PC-9 (cell line): ENCODE measurements at places on chromosomes 16 and 17. TPM values are rescaled to one million over a fixed set of nuclear protein-coding genes. Genes with fewer than 3 reads are reported as not detected.

Gene FBXL16
- total RNA-seq, result 22.2 and 24.0 TPM in 2 replicates

GRCh38 chr16:901715-902601 is 68.8 kb downstream of the LMF1 start:
- no peaks in the 10 kb centered on the region for H3K36me3 ChIP-seq
- no peak overlapping the region for H3K27ac ChIP-seq
- no peak for DNase-seq

- peak; percentile 96 for DNase-seq
- H3K27ac ChIP-seq, result peak overlapping the region; percentile 76
- peaks cover 88% of the 10 kb centered on the region for H3K4me1 ChIP-seq
- H3K4me3 ChIP-seq, result no peak overlapping the region
Observed at GRCh38 chr17:75684924-75685323, 17.8 kb downstream of the SAP30BP start.

- DNase-seq, result peak; percentile 83
- H3K4me3 ChIP-seq, result 0 out of 2 replicates have a peak overlapping the region, but pooled peaks have one; percentile 35
Observed at GRCh38 chr17:40485851-40486521, 15.4 kb downstream of the TNS4 start.

DNA sequence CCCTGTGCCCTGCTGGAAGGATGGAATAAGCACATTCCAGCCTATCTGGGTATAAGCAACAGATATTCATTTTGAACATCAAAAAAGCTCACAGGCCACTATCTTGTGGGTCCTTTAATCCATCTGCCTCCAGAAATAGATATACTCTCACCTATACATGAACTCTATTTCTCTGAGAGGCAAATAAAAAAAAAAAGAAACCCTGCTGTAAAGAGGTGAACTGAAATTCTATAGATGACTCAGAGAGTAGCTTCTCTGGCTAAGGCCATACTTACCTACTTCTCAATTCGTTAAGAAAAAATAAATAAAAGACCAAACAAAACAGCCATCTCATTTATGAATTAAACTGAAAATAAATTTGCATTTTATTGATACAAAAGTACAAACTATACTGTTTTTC is 86.3 kb downstream of the DYNLRB2 start:
- no peak for DNase-seq
- no peak overlapping the region for H3K27ac ChIP-seq
- H3K27me3 ChIP-seq, result peaks cover 53% of the 10 kb centered on the region
- no peaks in the 10 kb centered on the region for H3K36me3 ChIP-seq
- H3K4me3 ChIP-seq, result no peak overlapping the region

- no peak for DNase-seq
- H3K4me3 ChIP-seq, result no peak overlapping the region
- no peaks in the 10 kb centered on the region for H3K4me1 ChIP-seq
- no peak overlapping the region for H3K27ac ChIP-seq
- peaks cover 18% of the 10 kb centered on the region for H3K27me3 ChIP-seq
Observed at GRCh38 chr17:33811984-33812577, 443.0 kb upstream of the CCL2 start.

DNA sequence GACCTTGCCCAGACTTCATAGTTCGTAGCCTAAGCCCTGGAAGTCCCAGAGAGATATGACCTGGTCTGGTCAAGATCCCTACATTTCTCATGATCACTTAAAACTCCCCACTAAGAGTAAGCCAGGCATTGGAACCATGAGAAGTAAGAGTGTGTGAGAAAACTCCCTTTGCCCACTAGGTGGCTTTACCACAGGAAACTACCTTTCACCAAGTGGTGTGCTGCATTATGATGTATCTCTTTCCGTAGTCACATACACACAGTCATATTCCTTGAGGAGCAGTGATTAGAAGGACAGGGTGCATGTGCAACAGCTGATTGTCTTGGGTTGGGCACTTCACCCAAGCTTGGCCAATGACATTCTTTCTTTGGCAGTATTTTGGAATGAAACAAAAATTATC is 639.3 kb downstream of the KCNJ2 start:
- H3K4me1 ChIP-seq, result no peaks in the 10 kb centered on the region; the same call in 1 of the 2 replicates
- no peak for DNase-seq
- H3K27me3 ChIP-seq, result no peaks in the 10 kb centered on the region
- no peak overlapping the region for H3K27ac ChIP-seq

DNA sequence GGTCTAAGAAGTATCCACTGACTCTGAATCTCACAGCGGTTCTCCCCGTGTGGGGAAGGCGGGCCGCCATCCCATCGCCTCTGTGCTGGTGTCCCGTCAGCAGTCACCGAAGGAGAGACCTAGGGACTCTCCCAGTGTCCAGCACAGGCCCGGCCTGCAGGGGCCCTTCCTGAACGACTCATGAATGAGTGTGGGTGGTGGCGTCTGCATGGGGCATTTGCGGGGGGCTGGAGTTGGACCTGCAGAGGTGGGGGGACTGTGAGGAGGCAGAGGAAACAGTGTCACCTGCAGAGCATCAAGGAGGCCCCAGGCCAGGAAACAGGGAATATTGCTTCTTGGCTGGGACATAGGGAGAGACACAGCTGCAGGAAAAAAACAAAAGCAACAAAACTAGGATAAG is 10.3 kb downstream of the KCNG4 start:
- H3K4me3 ChIP-seq, result no peak overlapping the region
- peaks cover 23% of the 10 kb centered on the region for H3K4me1 ChIP-seq
- no peaks in the 10 kb centered on the region for H3K36me3 ChIP-seq
- DNase-seq, result no peak
- no peaks in the 10 kb centered on the region for H3K27me3 ChIP-seq

DNA sequence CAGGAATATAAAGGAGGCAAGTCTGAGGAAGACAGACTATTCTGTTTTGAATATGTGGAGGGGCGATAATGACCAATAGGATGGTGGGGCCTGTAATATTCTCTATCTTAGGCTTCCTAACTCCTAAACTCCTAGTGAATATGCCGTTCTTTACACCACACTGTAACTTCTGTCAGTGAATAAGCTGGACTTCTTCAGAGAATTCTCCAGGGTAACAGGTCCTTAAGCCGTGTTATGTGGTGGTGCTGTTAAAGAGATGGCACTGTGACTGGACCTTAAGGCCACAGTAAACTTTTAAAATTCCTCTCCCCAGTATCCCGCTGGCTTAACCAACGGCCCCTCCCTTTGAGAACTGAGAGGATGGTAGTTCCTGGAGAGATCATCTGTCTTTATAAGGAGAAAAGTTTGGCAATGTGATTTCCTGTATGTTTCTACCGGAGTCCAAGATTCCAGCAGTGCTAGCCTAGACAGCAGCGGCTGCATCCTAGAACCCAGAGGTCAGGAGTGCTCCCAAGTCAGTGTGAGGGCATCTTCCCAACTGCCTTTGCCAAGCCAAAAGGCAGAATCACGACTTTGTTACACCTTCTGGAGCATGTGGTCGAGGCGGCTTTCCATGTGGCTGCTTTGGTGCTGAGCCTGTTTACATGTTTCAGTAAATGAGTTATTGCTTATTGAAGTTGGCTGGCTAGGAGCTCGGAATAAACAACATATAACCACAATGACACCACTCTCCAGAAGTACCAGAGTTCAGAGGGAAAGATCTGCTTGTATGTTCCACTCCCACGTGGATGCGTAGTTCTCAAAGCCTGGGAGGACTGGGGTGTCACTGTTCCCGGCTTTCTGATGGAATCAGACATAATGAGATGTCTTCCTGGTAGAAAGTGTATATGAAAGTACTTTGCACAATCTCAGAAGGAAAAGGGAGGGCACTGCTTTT is 41.0 kb downstream of the TUBD1 start:
- no peak overlapping the region for H3K4me3 ChIP-seq
- H3K4me1 ChIP-seq, result peaks cover 91% of the 10 kb centered on the region
- H3K27me3 ChIP-seq, result no peaks in the 10 kb centered on the region
- peak overlapping the region; percentile 98 for H3K27ac ChIP-seq

DNA sequence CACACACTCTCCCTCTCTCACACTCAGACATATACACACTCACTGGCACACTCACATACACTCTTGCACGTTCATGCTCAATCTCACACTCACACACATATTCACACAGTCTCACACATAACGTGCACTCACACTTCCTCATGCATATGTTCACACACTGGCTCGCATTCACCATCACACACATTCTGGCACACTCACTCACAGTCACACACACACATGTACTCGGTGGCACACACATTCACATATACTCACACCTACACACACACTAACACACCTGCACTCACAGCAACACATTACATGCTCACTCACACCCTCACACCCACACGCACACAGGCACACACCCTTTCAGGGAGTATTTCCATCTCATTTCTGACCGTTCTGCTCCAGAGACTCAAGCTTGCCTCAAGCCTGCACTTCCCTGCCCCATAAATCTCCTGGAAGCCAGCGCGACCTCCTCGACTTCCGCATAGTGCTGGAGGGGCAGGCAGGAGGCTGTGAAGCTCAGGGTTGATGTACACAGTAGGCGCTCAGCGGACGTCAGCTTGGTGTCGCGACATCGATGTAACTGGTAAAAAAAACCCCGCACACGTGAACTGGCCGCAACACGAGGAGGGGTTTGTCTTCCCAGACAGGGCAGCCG is 66.7 kb upstream of the FOXF1 start:
- peaks cover 98% of the 10 kb centered on the region for H3K27me3 ChIP-seq
- H3K4me1 ChIP-seq, result no peaks in the 10 kb centered on the region
- no peak overlapping the region for H3K27ac ChIP-seq
- no peak overlapping the region for H3K4me3 ChIP-seq

DNA sequence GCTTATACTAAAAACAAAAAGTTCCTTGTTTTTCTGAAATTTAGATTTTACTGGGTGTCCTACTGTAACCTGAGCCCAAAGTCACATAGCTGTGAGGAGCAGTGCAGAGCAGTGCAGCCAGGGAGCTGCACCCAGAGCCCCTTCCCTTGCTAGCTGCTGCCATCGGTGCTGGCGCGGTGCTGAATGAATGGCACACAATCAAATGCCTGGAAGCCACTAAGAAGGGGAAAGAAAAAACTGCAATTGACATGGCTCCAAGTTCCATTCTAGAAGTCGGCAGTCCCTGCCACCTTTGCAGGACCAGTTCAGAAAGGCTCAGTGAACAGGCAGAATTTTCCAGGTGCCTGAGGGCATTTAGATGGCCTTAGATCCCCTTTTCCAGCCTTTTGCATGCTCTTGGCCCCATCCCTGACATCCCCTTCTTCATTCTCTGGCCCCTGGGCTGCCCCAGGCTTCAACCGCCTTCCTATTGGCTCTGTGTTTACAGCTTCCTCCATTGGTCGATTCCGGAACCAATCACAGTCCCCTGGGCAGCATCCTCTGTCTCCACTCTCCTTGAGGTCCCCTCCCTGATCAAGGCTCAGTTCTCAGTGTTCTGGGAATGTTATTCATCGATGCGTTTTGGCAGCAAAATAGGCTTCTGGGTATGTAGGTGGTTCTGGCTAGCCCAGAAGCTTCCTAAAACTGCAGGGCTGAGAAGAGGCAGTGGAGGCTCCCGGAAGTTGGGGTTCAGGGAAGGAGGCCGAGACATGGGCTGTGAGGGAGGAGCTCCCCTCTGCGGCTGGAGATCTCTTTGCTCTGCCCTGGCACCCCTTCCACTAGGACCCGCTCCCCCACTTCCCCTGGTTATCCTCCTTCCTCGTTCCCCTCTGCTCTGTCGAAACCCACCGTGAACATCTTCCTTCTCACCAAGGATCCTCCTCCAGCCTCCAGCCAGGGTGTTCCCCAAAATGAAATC is 37.9 kb downstream of the ATP2C2 start:
- no peak for DNase-seq
- H3K4me3 ChIP-seq, result no peak overlapping the region
- H3K27me3 ChIP-seq, result no peaks in the 10 kb centered on the region

DNA sequence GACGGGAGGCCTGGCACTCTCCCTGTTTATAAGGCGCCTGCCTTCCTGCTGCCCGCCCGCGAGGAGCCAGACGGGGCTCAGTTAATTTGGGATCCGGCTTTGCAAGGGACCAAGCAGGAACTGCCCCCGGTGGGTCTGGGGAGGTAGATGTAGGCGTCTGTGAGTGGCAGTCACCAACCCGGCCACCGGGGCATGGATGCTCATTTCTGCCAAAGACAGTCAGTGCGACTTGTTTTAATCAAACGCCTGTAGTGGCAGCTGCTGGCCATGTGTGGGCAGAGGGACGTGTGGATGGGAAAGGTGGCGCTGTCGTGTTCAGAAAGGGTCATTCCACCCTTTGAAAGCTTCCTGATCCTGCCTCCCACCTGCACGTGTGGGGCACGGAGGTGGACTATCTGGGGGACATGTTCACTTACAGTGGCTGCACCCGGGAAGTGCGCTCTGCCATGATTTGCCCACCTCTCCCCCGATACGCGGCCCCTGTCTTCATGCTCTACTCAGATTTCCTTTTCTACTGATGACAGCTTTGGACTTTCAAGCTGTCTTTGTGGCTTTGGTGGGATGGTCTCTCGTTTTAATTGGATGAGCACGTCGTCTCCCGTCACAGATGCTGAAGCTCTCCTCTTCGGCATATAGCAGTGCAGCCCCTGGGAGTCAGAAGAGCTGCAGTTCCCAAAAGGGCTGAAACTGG is 60.3 kb upstream of the CIBAR2 start:
- H3K4me1 ChIP-seq, result peaks cover 44% of the 10 kb centered on the region
- no peak overlapping the region for H3K27ac ChIP-seq
- H3K4me3 ChIP-seq, result 0 out of 2 replicates have a peak overlapping the region, but pooled peaks have one; percentile 3
- H3K27me3 ChIP-seq, result no peaks in the 10 kb centered on the region; the same call in 1 of the 2 replicates
- peak; percentile 52 for DNase-seq

GRCh38 chr16:11752856-11753255 is 10.2 kb upstream of the TXNDC11 start:
- peaks cover 16% of the 10 kb centered on the region for H3K36me3 ChIP-seq
- H3K27me3 ChIP-seq, result no peaks in the 10 kb centered on the region
- H3K4me1 ChIP-seq, result no peaks in the 10 kb centered on the region
- DNase-seq, result no peak
- no peak overlapping the region for H3K4me3 ChIP-seq
- H3K27ac ChIP-seq, result no peak overlapping the region

- DNase-seq, result no peak
- H3K27ac ChIP-seq, result 0 out of 2 replicates have a peak overlapping the region, but pooled peaks have one; percentile 25
- H3K36me3 ChIP-seq, result no peaks in the 10 kb centered on the region
- H3K4me1 ChIP-seq, result peaks cover 21% of the 10 kb centered on the region
Observed at GRCh38 chr17:41392278-41392677, 5.1 kb downstream of the KRT31 start.

DNA sequence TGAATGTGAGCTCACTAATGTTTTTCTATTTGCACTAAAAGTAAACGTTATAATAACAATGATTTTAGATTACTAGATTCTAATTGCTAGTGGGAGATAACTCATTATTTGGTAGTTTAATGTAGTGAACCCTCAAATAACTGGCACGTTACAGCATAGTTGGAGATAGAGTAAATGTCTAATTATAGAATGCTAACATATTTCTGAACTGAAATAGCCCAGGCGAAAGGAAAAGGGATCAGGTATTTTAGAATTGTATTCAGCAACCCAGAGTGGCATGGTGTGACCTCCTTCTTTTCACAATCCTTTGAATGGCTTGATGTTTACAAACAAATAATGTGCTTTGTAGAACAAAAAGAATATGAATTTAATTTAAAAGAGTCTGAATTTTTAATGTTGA is 1221.2 kb downstream of the CDH8 start:
- no peak overlapping the region for H3K27ac ChIP-seq
- H3K4me3 ChIP-seq, result no peak overlapping the region
- no peak for DNase-seq
- no peaks in the 10 kb centered on the region for H3K36me3 ChIP-seq
- H3K27me3 ChIP-seq, result no peaks in the 10 kb centered on the region

- DNase-seq, result no peak
- H3K36me3 ChIP-seq, result no peaks in the 10 kb centered on the region
- H3K27ac ChIP-seq, result no peak overlapping the region
- H3K4me3 ChIP-seq, result no peak overlapping the region
Observed at GRCh38 chr16:87436225-87437172, 44.4 kb downstream of the MAP1LC3B start.
